Thoracic aorta (tissue), 2 donors: ENCODE measurements at places on chromosomes 3 and 15. TPM values are rescaled to one million over a fixed set of nuclear protein-coding genes. Genes with fewer than 3 reads are reported as not detected.
A peak's percentile ranks its signal among the peaks of the same experiment; 100 is the strongest.

The CYP8B1 gene
- not detected for total RNA-seq

The GOLGA8H gene
- total RNA-seq, result 1.3 TPM

GRCh38 chr15:29978411-29979382 lies 104.1 kb upstream of the GOLGA8J start:
- peak overlapping the region; percentile 13 for H3K4me3 ChIP-seq
- H3K27me3 ChIP-seq, result no peaks in the 10 kb centered on the region
- H3K27ac ChIP-seq, result no peak overlapping the region
- no peak for DNase-seq

GRCh38 chr3:113643583-113643982 lies 52.9 kb downstream of the USF3 start:
- no peak for DNase-seq
- no peaks in the 10 kb centered on the region for H3K27me3 ChIP-seq
- no peaks in the 10 kb centered on the region for H3K4me1 ChIP-seq
- no peak overlapping the region for H3K4me3 ChIP-seq

- H3K36me3 ChIP-seq, result no peaks in the 10 kb centered on the region
- no peak overlapping the region for H3K27ac ChIP-seq
- no peak for DNase-seq
- H3K4me1 ChIP-seq, result peaks cover 5% of the 10 kb centered on the region
- no peaks in the 10 kb centered on the region for H3K27me3 ChIP-seq
- H3K4me3 ChIP-seq, result no peak overlapping the region
These were observed 60.7 kb downstream of the ST3GAL6 start for GRCh38 chr3:98823791-98824190.

GRCh38 chr3:191282251-191283185 lies 46.7 kb upstream of the CCDC50 start:
- no peak overlapping the region for H3K4me3 ChIP-seq
- H3K36me3 ChIP-seq, result no peaks in the 10 kb centered on the region
- H3K4me1 ChIP-seq, result no peaks in the 10 kb centered on the region
- no peak for DNase-seq
- H3K27me3 ChIP-seq, result no peaks in the 10 kb centered on the region
- H3K27ac ChIP-seq, result no peak overlapping the region

DNA sequence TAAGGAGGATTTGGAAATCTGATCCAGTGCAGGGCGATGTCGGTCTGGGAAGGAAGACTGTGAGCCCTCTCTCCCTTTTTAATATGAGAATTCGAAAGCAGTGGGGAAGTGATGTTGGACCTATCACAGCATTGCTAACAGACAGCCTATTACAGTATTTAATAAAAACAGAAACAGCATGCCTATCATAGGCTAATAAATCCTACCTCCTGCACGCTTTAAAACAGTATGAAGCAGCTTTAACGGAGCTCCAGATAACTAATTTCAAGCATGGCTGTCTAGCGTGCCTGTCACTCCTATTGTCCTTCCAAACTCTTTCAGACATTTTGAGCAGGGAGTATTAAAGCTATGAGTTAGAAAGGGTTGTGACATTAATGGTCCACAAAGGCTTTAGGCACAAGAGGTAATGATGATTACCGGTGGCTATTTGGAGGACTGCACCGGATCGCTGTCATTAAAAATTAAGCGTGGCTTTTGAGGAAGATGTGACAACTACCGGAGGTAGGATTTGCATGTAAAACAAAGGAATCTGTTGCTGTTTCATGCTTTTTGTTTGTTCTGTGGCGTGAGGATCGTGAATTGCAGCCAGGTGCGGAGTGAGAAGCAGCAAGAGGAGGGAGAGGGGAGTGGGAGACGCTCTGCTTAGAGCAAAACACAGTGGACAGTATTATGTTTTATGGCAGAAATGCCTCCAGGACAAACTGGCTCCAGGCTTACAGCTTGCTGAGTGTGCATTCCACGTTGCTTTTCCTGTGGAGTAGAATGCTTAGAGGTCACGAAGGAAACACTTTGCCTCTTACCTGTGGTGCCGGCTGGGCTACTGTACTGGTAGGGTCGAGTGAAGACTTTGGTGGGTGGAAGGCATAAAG lies at the start of gene KCNMB2:
Gene KCNMB2 (plus strand): TSS at position 226 of the 869 bp plus-strand sequence.
- H3K4me3 ChIP-seq, result peak within 1 kb of the TSS; percentile 70
- no peaks in the 10 kb centered on the region for H3K27me3 ChIP-seq
- H3K4me1 ChIP-seq, result peaks cover 7% of the 10 kb centered on the region
- DNase-seq, result no peak

- peaks cover 17% of the 10 kb centered on the region for H3K4me1 ChIP-seq
- no peak overlapping the region for H3K27ac ChIP-seq
- H3K4me3 ChIP-seq, result no peak overlapping the region
- H3K36me3 ChIP-seq, result no peaks in the 10 kb centered on the region
These were observed 159.4 kb downstream of the KLF13 start for GRCh38 chr15:31485911-31486461.

- no peaks in the 10 kb centered on the region for H3K27me3 ChIP-seq
- no peak overlapping the region for H3K27ac ChIP-seq
- no peak for DNase-seq
- no peaks in the 10 kb centered on the region for H3K36me3 ChIP-seq
- H3K4me1 ChIP-seq, result no peaks in the 10 kb centered on the region
- no peak overlapping the region for H3K4me3 ChIP-seq
These were observed 14.2 kb downstream of the ZNF80 start for GRCh38 chr3:114223143-114223542.

DNA sequence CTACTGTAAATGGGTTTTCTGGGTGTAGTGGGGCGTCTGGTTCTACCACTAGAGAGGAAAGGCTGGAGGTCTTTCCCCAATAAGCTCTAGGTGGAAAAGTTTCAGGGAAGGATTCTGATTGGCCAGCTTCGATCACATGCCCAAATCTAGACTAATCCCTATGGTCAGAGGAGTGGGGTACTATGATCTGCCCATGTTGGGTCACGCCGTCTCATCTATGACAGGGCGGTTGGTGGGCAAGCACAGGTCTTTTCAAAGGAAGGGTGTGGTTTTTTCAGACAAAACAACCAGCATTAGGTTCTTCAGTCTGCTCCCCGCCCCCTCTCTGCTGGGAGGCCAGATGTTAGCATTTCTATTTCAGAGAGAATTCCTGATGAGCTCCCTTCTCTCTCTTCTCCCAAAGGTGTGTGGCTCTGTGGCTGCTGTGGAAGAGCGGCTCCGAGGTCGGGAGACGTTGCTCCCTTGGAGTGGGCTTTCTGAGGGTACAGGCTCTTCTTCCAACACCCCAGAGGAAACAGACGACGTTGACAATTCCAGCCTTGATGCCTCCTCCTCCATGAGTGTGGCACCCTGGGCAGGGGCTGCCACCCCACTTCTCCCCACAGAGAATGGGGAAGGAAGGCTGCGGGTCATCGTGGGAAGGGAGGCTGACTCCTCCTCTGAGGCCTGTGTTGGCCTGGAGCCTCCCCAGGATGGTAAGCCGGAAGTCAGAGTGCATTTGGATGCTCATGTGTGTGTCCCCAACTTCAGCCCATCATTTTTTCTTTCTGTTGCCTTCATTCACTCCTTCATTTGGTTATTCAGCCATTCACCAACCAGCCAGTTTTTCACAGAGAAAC lies 9.7 kb upstream of the TATDN2 start:
- H3K27me3 ChIP-seq, result no peaks in the 10 kb centered on the region
- peaks cover 25% of the 10 kb centered on the region for H3K36me3 ChIP-seq
- no peaks in the 10 kb centered on the region for H3K4me1 ChIP-seq
- no peak overlapping the region for H3K27ac ChIP-seq
- DNase-seq, result no peak

GRCh38 chr15:64865998-64866520 lies 24.3 kb downstream of the PLEKHO2 start:
- no peaks in the 10 kb centered on the region for H3K27me3 ChIP-seq
- H3K4me1 ChIP-seq, result no peaks in the 10 kb centered on the region
- H3K27ac ChIP-seq, result no peak overlapping the region
- no peak overlapping the region for H3K4me3 ChIP-seq
- DNase-seq, result no peak

GRCh38 chr3:159763011-159763601 lies 225.5 kb upstream of the IL12A start:
- peaks cover 38% of the 10 kb centered on the region for H3K4me1 ChIP-seq
- H3K4me3 ChIP-seq, result peak overlapping the region; percentile 91
- H3K27ac ChIP-seq, result peak overlapping the region; percentile 99
- DNase-seq, result peak; percentile 59

- no peaks in the 10 kb centered on the region for H3K27me3 ChIP-seq
- no peaks in the 10 kb centered on the region for H3K36me3 ChIP-seq
- H3K27ac ChIP-seq, result no peak overlapping the region
- H3K4me3 ChIP-seq, result no peak overlapping the region
- no peaks in the 10 kb centered on the region for H3K4me1 ChIP-seq
- DNase-seq, result no peak
These were observed 30.6 kb downstream of the PTX3 start for GRCh38 chr3:157467200-157467599.
